ENCODE measurements at places on chromosomes 16 and 17. TPM values are rescaled to one million over a fixed set of nuclear protein-coding genes. Genes with fewer than 3 reads are reported as not detected.

The RNF222 gene
- total RNA-seq, result not detected

The GFAP gene
- 0.29 TPM for total RNA-seq

The MYL11 gene
- not detected for total RNA-seq

The HOXB5 gene
- 0.40 TPM for total RNA-seq

The ZACN gene
- total RNA-seq, result not detected

The RDM1 gene
- total RNA-seq, result 2.0 TPM

The ABCC11 gene
- not detected for total RNA-seq

The CD300A gene
- not detected for total RNA-seq

The CES2 gene
- total RNA-seq, result 15.3 TPM

The FOXK2 gene
- total RNA-seq, result 60.5 TPM

The RNF43 gene
- 3.8 TPM for total RNA-seq

The CD19 gene
- total RNA-seq, result not detected

The TEKT5 gene
- not detected for total RNA-seq

The RBFOX1 gene
- not detected for total RNA-seq

The CRISPLD2 gene
- 3.2 TPM for total RNA-seq

The CD300C gene
- total RNA-seq, result not detected

The ZDHHC1 gene
- 4.8 TPM for total RNA-seq

The CFAP119 gene
- 8.6 TPM for total RNA-seq

- peak; percentile 38 for DNase-seq
Observed at GRCh38 chr16:25066747-25067631, 44.6 kb upstream of the LCMT1 start.

GRCh38 chr16:55824473-55825000 is 8.4 kb downstream of the CES1 start:
- DNase-seq, result no peak

DNA sequence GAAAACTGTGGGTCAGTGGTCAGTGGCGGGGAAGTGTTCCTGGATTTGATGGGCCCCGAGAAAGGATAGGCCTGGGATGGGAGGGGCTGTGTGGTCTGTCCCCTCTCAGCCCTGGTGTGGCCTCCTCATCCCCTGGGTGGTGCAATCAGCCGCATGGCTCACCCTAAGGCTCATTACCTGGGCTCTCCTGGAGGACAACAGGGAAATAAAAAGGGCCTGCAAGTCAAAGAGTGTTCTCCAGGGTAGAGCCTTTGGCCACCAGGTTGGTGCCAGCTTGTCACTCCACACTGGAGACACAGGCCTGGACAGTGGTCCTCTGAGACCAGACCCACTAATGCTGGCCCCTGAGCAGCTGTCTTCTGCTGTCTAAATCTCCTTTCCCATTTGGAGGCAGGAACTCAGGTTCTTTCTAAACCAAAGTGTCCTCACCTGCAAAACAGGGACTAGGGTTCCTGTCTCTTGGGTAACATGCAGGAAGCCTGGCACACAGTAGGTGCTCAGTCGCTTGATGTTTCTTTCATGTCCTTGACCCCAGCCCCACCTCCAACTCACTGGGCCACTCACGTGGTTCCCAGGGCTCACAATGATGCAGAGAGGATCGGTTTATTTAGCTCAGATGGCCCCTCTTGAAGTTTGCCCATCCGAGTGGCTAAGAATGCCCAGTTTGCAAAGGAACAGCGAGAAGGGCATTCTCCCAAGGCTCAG is 2.4 kb downstream of the NDRG4 start:
- no peak for DNase-seq

DNA sequence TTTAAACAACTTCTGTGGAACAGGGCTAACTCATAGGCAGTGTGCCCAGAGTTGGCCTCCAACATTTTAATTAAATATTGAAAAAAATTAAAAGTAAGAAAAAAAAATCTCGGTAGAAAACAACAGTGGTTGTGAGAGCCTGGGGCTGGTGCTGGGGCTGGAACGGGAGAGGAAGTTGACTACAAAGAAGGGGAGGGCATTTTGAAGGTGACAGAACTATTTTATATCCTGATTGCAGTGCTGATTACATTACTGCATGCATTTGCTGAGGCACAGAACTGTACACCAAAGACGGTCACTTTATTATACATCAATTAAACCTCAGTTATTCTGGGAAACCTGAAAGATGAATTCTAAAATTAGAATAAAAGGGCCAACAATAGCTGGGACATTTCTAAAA is 142.5 kb downstream of the PARN start:
- DNase-seq, result no peak

DNA sequence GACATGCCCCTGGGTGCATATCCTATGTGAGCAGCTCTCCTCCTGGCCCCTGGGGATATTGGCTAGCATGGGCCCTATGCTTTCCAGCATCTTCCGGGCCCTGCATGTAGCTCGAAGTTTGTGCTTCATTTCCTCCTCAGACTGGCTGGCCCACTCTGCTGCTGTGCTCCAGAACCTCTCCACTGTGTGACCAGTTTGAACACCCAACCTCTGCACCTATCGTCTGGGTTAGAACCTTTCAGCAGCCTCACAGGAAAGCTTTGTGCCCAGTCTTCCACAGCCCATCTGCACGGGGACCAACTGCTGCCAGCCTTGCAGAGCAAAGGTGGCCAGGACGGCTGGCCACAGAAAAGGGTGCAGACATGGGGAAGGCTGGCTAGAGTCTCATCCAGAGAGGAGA is 10.2 kb upstream of the CLEC18B start:
- peak; percentile 0 for DNase-seq

- DNase-seq, result no peak
Observed at GRCh38 chr17:13784434-13785095, 182.8 kb upstream of the HS3ST3A1 start.

GRCh38 chr16:58511933-58512815 is 3.1 kb upstream of the SETD6 start:
- peak; percentile 61 for DNase-seq

- DNase-seq, result no peak
Observed at GRCh38 chr16:84295203-84295860, 654 bp downstream of the WFDC1 start.

- DNase-seq, result no peak
Observed at GRCh38 chr16:84489131-84489530, 15.3 kb downstream of the MEAK7 start.

DNA sequence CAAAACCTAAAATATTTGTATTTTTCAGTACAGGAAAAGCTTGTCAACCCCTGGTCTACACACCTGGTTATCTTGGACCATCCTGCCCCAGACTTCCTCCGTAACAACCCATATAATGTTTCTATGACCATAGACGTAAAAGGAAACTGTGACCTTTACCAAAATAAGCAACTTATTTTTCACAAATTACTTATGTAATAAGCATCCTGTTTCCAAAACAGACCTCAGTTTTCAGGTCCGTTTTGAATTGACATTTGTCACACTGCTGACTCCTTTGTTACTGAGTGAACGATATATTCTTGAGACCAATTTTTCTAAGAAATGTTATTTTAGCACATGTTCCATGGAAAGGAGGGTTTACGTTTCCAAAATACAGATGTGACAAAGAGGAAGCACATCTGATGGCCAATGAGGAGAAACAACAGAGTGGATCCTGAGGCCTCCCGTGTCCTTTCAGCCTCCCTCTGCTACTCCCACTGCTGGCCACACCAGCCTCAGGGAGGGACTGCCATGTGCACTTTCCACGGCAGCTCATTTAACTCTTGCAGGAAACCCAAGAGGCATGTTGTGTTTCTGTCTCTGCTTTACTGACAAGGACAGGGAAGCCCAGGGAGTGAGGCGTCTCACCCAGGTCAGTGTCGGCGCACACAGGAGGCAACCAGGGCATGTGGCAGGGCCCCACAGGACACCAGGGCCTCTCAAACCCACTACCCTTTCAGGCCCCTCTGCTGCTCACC is 20.1 kb upstream of the ALDH3A1 start:
- DNase-seq, result no peak

- DNase-seq, result no peak
Observed at GRCh38 chr16:69399361-69399760, 13.6 kb upstream of the TERF2 start.

- DNase-seq, result no peak
Observed at GRCh38 chr17:36707904-36708303, 106.5 kb downstream of the MRM1 start.

GRCh38 chr17:81575836-81576235 is 23.7 kb upstream of the FAAP100 start:
- DNase-seq, result no peak

DNA sequence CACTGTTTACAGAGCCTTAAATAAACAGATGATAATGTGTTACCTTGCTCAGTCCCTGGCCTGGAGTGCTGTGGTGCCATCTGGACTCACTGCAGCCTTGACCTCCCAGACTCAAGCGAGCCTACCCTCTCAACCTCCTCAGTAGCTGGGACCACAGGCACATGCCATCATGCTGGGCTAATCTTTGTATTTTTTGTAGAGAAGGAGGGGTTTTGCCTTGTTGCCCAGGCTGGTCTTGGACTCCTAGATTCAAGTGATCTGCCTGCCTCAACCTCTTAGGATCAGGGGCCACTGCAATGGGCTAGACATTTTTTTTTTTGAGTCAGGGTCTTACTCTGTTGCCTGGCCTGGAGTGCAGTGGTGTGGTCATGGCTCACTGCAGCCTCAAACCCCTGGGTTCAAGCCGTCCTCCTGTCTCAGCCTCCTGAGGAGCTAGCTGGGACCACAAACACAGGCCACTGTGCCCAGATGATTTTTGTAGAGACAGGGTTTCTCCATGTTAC is 5.0 kb upstream of the NAGLU start:
- DNase-seq, result no peak

Data from PC-3 (cell line).